ENCODE measurements at places on chromosomes 12 and 14.

- no peak for DNase-seq
These were observed 15.8 kb upstream of the VPS33A start for GRCh38 chr12:122282061-122282460.

- DNase-seq = no peak
These were observed 266.3 kb downstream of the ZFP36L1 start for GRCh38 chr14:68526512-68527091.

- no peak for DNase-seq
These were observed 9.7 kb downstream of the DNM1L start for GRCh38 chr12:32688786-32689185.

DNA sequence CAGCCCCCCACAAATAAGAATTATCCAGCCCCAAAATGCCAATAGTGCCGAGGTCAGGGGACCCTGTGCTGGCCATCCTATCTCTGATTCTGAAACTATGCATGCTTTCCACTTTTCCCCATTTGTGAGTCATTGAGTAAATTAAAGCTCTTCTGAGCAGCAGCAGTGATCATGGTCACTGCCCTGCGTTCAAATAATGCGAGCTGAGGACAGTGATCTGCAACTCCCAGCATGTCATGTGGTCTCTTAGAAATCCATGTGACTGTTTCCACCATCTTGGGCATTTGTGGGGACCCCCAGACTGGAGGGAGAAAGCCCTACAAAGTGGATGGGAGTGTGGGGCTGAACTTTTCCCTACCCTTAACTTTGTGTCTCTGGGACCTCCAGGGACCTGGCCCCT, 53.8 kb downstream of the C14orf132 start:
- DNase-seq = no peak

GRCh38 chr12:19030180-19030579, 99.4 kb upstream of the PLEKHA5 start:
- DNase-seq = no peak

- no peak for DNase-seq
These were observed 50.3 kb upstream of the ANP32D start for GRCh38 chr12:48422060-48422459.

- DNase-seq = no peak
These were observed 33.0 kb downstream of the RASSF9 start for GRCh38 chr12:85803231-85803630.

GRCh38 chr14:52551205-52551604, 1.1 kb downstream of the TXNDC16 start:
- DNase-seq = no peak

DNA sequence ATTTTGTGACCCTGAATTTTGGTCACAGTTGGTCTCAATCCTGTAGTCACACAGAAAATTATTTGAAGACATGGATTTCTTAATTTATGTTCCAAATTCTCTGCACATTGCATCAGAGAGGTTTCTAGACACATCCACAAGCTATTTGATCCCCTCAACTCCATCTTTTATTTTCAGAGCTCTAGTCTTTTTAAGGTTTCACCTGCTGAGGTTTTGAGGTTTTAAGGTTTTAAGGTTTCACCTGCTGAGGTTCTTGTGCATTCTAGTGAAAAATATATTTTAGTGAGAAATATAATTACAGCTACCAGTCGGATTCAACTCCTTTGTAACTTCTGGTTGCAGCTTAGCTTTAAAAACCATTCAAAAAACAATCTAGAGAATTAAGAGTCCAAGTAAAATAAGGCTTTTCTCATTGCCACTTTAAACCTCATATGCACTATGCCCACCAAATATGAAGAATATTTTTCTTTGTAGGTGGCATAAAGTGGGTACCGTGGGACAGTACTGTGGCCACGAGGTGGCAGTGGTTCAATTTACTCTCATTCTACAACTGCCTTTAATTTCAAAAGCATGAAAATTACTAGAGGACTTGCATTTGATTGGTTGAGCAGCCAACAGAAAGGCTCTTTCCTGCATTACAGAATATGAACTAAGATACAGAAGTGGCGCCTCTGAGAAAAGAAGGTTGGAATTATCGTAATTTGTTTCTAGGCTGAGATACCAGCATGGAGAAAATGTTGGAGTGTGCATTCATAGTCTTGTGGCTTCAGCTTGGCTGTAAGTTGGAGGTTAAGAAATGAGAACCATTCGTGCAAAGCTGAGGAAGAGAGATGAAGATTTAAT, 366.5 kb upstream of the OR4E1 start:
- DNase-seq = no peak

GRCh38 chr12:121796855-121797751, 3.6 kb upstream of the RHOF start:
- DNase-seq = peak; percentile 64

GRCh38 chr12:116533343-116534251, 25.6 kb upstream of the MAP1LC3B2 start:
- DNase-seq = peak; percentile 60

- DNase-seq = no peak
These were observed 115.9 kb downstream of the BCL11B start for GRCh38 chr14:99156090-99156425.

- DNase-seq = no peak
These were observed 177.2 kb downstream of the KCNA5 start for GRCh38 chr12:5220835-5221234.

GRCh38 chr12:66964629-66965028, 285.8 kb upstream of the GRIP1 start:
- no peak for DNase-seq

DNA sequence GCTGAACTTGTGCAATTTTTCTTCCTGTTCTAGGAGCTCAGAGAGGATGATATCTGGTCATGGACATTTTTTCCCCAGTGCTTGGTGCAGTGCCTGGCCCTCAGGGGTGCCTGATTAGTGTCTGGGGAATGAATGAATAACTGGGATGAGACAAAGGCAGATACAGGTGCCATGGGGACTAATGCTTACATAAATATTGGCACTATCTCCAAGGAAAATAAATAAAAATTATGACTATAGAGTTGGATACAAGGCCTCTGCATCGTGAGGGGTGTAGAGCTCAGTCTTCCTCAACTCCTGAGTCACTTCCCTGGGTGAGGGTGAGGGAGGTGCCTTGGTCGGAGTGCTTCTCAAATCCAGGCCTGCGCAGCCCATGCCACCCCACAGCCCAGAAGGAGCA, 188.6 kb downstream of the KCNA5 start:
- DNase-seq = no peak
